Right atrium auricular region (tissue), 2 donors: ENCODE measurements at places on chromosomes 7 and 10. TPM values are rescaled to one million over a fixed set of nuclear protein-coding genes. Genes with fewer than 3 reads are reported as not detected.

The CAMK1D gene
- total RNA-seq: 24.5 TPM

The NPTX2 gene
- 3.8 TPM for total RNA-seq

The SLIT1 gene
- total RNA-seq: not detected

The TFEC gene
- 2.1 TPM for total RNA-seq

The WDFY4 gene
- total RNA-seq: 0.70 TPM

The SEMA3D gene
- 1.5 TPM for total RNA-seq

DNA sequence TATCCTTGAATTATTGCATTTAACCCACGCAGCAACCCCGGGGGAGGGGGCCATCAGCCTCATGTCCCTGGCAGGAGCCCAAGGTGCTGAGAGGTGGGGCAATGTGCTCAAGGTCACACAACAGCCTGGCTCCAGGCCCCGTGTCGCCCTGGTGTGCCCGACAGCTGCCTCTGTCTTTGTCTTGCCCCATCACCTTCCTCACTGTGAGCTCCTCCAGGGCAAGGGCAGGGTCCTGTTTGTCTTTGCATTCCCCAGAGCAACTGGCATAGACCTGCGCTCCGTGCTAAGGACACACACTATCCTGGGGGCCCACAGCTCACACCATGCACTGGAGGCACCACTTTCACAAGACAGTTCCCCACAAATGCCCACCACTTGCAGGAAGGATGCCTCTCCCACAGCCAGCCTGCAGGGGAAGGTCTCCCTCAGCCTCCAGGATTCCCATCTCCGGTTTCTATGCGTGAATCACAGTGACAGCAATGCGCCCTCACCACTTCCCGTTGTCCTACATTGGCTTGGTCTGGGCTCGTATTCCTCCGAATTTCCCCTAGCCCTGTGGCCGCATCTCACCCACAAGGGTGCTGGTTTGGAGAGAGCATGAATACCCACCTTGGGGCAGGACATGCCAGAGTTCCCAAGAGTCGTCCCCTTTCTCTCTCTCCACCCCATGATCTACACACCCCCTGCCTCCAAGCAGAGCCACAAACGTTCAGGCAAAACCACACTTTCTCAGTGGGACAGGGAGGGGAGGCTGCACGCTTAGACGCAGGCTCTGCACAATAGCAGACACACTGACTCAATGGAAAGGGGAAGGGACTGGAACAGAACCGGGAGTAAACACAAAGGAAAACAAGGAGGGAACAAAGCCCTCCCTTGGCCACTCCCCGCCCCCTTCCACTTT, 10.3 kb downstream of the ITPRIP start:
- no peaks in the 10 kb centered on the region for H3K27me3 ChIP-seq
- no peak for DNase-seq
- peaks cover 25% of the 10 kb centered on the region for H3K36me3 ChIP-seq
- H3K27ac ChIP-seq: peak overlapping the region; percentile 99
- no peaks in the 10 kb centered on the region for H3K4me1 ChIP-seq

DNA sequence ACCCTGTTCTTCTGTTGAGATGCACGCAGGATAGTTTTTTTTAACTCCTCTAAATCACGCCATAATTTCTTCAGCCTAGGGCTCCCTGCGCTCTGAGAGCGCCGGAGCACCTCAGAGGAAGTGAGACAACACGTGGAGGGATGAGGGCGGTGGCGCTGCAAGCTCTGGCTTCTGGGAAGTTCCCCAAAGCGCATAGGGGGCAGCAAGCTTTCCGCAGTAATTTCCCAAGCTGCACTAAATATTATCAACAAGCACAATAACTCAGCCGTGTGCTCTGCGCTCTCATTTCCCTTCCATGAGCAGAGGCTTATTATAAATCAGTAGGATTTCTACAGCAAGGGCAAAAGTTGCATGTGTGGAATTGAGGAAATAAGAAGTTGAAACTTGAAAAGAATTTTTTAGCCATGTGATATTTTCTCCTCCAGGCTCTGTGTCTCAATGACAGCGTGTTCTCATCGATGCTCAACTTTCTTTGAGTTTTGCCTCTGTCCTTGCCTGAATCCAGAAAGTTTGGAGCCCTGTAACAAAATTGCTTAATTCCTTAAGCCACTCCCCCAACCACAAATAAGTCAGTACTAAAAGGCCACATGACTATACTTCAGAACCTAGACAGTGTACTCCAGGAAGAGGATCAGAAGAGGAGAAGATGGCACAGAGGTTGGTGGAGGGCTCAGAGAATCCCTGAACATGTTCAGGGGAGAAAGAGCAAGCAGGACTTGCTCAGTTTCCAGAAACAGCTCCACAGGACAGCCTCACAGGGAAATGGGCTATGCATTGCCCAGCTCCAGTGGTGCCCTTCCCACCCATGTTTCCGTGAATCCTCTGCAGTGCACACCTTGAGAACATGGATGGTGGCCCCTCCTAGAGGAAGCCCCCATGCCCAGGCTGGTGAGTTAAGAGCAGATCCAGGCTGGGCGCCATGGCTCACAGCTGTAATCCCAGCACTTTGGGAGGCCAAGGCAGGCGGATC, 221.5 kb upstream of the GHITM start:
- no peak overlapping the region for H3K4me3 ChIP-seq
- no peaks in the 10 kb centered on the region for H3K4me1 ChIP-seq
- no peaks in the 10 kb centered on the region for H3K36me3 ChIP-seq
- no peak for DNase-seq
- no peak overlapping the region for H3K27ac ChIP-seq
- H3K27me3 ChIP-seq: no peaks in the 10 kb centered on the region

DNA sequence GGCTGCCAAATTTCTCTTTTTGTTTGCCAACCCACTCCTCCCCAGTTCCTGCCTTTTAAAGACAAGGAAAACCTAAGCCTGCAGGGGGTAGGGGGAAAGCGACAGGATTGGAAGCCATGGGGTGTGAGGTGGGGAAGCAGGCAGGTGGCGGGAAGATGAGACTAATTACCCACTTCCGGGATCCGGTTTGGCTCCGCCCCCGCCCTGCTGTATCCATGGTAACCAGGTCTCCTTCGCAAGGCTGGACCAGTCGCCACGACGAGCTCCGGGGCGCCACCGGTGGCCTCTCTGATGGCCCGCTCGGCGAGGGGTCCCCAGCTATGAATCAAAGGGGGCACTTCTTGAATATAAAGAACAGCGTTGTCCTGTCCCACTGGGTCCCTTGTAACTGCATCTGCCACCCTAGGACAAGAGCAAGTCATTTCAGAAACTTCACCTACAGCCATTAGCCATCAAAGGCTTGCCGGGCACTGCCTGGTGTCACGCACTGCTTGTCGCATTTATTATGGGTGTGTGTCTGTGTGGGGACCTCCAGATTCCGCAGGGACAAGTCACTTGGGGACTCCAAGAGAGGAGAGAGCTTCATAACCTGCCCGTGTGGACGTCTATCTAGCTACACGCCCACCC, 55.4 kb upstream of the LMTK2 start:
- no peak overlapping the region for H3K4me3 ChIP-seq
- H3K27ac ChIP-seq: no peak overlapping the region
- DNase-seq: no peak
- H3K4me1 ChIP-seq: no peaks in the 10 kb centered on the region
- H3K36me3 ChIP-seq: no peaks in the 10 kb centered on the region

DNA sequence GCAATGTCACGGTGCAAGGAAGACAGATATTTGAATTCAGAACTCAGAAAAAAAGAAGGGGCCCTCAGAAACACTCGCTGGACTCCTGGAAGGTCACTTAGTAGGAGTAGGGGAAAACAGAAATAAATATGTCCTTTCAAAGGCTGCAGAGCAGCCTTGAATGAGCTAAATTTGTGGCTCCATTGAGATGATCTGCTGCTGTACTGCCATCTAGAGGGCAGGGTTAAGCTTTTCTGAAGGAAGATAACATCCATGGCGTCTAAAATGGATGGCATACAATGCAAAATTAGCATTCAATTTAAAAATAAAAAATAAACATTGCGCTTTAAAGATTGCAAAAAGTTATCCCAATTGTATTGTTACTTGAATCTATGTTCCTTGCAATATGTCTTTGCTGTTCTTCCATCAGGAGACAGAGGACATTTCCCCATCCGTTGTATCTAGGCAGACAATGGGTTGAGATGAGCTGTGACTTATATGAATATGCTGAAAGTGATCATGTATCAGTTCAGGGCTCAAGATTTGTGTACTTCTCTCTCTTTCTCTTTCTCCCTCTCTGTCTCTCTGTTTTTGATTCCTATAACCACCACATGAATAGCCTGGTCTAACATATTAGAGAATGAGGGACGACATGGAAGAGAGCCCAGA, 642.2 kb downstream of the SH2D4B start:
- H3K27me3 ChIP-seq: no peaks in the 10 kb centered on the region
- no peaks in the 10 kb centered on the region for H3K36me3 ChIP-seq
- no peaks in the 10 kb centered on the region for H3K4me1 ChIP-seq
- no peak overlapping the region for H3K27ac ChIP-seq
- H3K4me3 ChIP-seq: no peak overlapping the region

GRCh38 chr7:73556208-73557107, 1.0 kb downstream of the BCL7B start:
- peak overlapping the region; percentile 98 for H3K27ac ChIP-seq
- DNase-seq: no peak
- H3K4me1 ChIP-seq: peaks cover 41% of the 10 kb centered on the region

- no peaks in the 10 kb centered on the region for H3K4me1 ChIP-seq
- no peaks in the 10 kb centered on the region for H3K36me3 ChIP-seq
- DNase-seq: no peak
- H3K4me3 ChIP-seq: no peak overlapping the region
- H3K27me3 ChIP-seq: no peaks in the 10 kb centered on the region
Observed at GRCh38 chr10:85946713-85947326, 419.8 kb downstream of the GRID1 start.
